ENCODE measurements at places on chromosomes 7 and 10. TPM values are rescaled to one million over a fixed set of nuclear protein-coding genes. Genes with fewer than 3 reads are reported as not detected.

Gene NOS3
- total RNA-seq = 1.7 TPM

Gene TWNK
- total RNA-seq = 19.2 TPM

Gene ATG9B
- total RNA-seq = 33.8 TPM

Gene OR9A2
- not detected for total RNA-seq

Gene ACTL6B
- 2.4 TPM for total RNA-seq

Gene PNLIP
- not detected for total RNA-seq

Gene POLD2
- 142 TPM for total RNA-seq

Gene STK32C
- total RNA-seq = 12.9 TPM

Gene INHBA
- 29.3 TPM for total RNA-seq

Gene PRPS1L1
- total RNA-seq = not detected

- H3K27ac ChIP-seq = no peak overlapping the region
- no peaks in the 10 kb centered on the region for H3K36me3 ChIP-seq
- peaks cover 2% of the 10 kb centered on the region for H3K27me3 ChIP-seq
- no peak overlapping the region for H3K4me3 ChIP-seq
Measured at GRCh38 chr10:77201135-77202106, 436.2 kb downstream of the KCNMA1 start.

- H3K27me3 ChIP-seq = no peaks in the 10 kb centered on the region
- no peaks in the 10 kb centered on the region for H3K4me1 ChIP-seq
- no peak for DNase-seq
- H3K27ac ChIP-seq = no peak overlapping the region
Measured at GRCh38 chr7:34875481-34875880, 161.8 kb downstream of the DPY19L1 start.

DNA sequence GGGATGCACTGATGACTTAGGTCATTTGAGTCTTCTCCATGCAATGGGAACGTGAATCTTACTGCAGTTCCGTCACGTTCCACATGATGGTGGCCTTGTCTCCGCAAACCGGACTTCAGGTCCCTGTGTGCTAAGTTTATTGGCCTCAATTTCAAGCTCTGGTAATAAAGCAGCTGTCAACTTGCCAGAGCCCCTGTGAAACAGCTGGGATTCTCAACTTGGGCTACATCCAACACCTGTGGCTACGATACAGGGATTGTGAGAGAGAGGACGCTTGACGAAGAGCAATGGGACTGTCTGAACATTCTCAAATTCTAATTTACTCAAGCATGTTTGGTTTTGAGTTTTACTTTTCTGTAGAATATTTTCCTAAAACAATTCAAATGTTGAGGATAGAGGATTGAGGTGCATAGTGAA, 174.2 kb downstream of the PTN start:
- DNase-seq = no peak
- no peak overlapping the region for H3K27ac ChIP-seq
- no peak overlapping the region for H3K4me3 ChIP-seq

DNA sequence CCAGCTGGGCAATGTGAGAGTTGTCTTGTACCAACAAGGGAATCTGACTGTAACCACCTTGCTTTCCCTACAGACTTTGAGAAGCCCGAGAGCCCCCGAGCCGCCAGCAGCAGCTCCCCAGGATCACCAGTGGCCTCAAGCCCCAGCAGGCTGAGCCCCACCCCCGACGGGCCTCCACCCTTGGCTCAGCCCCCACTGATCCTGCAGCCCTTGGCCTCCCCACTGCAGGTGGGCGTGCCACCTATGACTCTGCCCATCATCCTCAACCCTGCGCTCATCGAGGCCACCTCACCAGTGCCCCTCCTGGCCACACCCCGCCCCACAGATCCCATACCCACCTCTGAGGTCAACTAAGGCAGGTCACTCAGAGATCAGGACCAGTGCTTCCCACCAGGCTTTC, 13.5 kb upstream of the NFKB2 start:
- H3K4me1 ChIP-seq = no peaks in the 10 kb centered on the region
- H3K36me3 ChIP-seq = peaks cover 4% of the 10 kb centered on the region
- H3K27me3 ChIP-seq = no peaks in the 10 kb centered on the region
- no peak overlapping the region for H3K27ac ChIP-seq
- DNase-seq = no peak
- no peak overlapping the region for H3K4me3 ChIP-seq

DNA sequence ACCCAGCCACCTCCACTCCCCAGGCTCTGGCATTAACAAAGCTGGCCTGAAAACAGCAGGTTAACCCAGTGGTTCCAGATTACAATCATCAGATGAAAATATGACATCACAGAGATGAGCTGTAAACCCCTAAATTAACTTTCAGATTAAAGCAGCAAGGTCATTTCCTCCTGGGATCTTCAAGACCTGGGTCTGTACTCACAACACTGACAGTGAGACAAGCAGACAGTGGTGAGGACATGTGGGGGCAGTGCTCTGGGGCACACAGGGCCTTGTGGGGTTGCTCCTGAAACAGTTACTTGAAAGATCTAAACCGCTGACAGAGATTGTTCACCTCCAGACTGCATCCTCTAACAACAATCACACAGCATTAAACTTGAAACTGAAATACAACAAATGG, 134.1 kb downstream of the ZNF438 start:
- no peak overlapping the region for H3K4me3 ChIP-seq
- H3K36me3 ChIP-seq = no peaks in the 10 kb centered on the region
- peaks cover 12% of the 10 kb centered on the region for H3K4me1 ChIP-seq
- H3K27ac ChIP-seq = no peak overlapping the region
- no peaks in the 10 kb centered on the region for H3K27me3 ChIP-seq
- no peak for DNase-seq

- peaks cover 28% of the 10 kb centered on the region for H3K4me1 ChIP-seq
- no peaks in the 10 kb centered on the region for H3K27me3 ChIP-seq
- H3K4me3 ChIP-seq = no peak overlapping the region
- no peak overlapping the region for H3K27ac ChIP-seq
- H3K36me3 ChIP-seq = peaks cover 2% of the 10 kb centered on the region
Measured at GRCh38 chr10:116769791-116770190, 27.4 kb upstream of the HSPA12A start.

DNA sequence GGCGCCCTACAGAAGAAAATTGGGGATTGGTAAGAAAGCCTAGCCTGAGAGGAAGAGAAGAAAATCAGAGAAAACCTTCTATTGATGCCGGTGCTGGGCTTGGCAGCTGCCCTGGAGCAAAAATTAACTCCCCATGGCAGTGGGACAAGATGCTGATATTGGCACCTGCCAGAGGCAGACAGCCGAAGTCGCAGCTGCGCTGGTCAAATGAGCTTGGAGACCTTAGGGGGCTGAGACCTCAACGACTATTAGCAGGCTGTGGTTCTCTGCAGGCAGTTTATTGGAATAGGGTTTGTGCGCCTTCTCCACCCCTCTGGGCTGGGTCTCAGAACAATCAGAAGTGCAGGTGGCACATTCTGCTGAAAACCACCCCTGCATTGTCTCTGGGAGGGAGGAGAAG, 213.7 kb downstream of the GFRA1 start:
- H3K27ac ChIP-seq = no peak overlapping the region
- peaks cover 4% of the 10 kb centered on the region for H3K36me3 ChIP-seq
- H3K4me1 ChIP-seq = peaks cover 11% of the 10 kb centered on the region
- peaks cover 3% of the 10 kb centered on the region for H3K27me3 ChIP-seq
- DNase-seq = no peak

DNA sequence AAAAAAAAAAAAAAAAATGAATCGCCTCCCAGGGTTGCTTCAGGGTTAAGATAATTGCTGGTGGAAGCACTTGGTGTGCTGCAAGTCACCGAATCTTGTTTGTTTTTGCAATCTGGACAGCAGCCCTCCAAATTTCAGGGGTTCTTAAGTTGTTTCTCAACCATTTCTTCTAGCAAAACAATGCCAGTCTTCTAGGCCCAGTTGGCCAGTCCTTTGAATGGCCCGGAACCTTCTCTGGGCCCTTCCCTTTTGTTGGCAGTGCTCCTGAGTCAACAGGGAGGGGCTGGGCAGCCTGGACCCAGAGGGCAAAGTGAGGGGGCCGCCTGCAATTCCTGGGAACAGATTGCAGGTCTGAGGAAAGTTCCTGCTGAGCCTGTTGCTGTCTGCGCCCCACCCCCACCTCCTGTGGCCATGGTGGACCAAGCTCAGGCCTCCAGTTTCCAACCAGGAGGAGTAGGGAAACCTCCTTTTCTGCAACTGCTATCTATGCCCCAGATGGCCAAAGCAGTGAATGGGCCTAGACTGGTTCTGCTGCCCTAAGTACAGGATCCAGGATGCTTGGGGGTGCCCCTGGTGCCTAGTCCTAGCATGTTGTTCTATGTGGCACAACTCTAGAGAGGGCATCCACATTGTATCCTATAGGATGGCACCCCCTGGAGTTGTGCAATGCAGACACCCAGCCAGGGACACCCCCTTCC, 31.4 kb upstream of the PDCD4 start:
- H3K27me3 ChIP-seq = no peaks in the 10 kb centered on the region
- H3K4me1 ChIP-seq = peaks cover 62% of the 10 kb centered on the region
- DNase-seq = no peak
- no peak overlapping the region for H3K27ac ChIP-seq
- H3K4me3 ChIP-seq = no peak overlapping the region

- H3K4me3 ChIP-seq = peak overlapping the region; percentile 92
- peak overlapping the region; percentile 85 for H3K27ac ChIP-seq
- H3K27me3 ChIP-seq = peaks cover 36% of the 10 kb centered on the region
- no peaks in the 10 kb centered on the region for H3K36me3 ChIP-seq
Measured at GRCh38 chr10:101066146-101066895, 4.5 kb downstream of the KAZALD1 start.

DNA sequence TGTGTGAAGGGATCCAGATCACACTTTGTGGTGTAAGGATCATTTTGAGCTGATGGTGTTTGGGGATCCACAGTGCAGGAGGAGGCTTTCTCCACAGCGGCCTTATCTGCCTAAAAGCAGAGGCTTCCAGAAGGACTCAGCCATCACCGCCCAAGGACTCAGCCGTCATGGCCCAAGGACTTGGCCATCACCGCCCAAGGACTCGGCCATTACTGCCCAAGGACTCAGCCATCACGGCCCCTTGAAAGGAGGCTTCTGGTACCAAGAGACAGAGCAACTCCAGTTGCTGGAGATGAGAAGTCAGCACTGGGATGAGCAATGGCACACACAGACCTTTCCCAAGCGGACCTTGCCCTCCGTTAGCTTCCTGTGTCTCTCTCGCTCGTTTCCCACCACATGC, 6.0 kb upstream of the CFAP46 start:
- no peaks in the 10 kb centered on the region for H3K36me3 ChIP-seq
- no peak overlapping the region for H3K4me3 ChIP-seq
- peaks cover 46% of the 10 kb centered on the region for H3K27me3 ChIP-seq
- DNase-seq = no peak
- no peaks in the 10 kb centered on the region for H3K4me1 ChIP-seq
- H3K27ac ChIP-seq = no peak overlapping the region

DNA sequence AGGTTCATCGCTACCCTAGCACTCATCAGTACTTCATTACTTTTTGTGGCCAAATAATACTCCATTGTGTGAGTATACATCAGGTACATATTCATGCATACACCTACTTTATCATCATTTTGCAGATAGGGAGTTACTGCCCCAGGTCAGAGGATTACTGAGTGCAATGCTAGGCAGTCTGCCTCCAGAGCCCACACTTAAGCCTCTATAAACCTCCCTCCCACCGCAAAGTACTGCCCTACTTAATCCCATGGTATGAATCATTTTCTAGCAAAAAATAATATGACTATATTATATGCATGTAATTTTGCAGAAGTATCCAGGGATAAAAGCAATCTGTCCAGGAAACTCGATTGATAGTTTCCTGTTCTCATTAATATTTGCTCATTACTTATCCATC, 194.3 kb downstream of the GRID1 start:
- no peaks in the 10 kb centered on the region for H3K4me1 ChIP-seq
- no peak overlapping the region for H3K4me3 ChIP-seq
- DNase-seq = no peak
- H3K36me3 ChIP-seq = no peaks in the 10 kb centered on the region
- H3K27ac ChIP-seq = no peak overlapping the region

GRCh38 chr10:30448092-30448491, 14.1 kb downstream of the MAP3K8 start:
- H3K4me3 ChIP-seq = no peak overlapping the region
- no peaks in the 10 kb centered on the region for H3K27me3 ChIP-seq
- peaks cover 36% of the 10 kb centered on the region for H3K36me3 ChIP-seq
- peaks cover 4% of the 10 kb centered on the region for H3K4me1 ChIP-seq
- no peak for DNase-seq
- H3K27ac ChIP-seq = peak overlapping the region; percentile 97

GRCh38 chr10:77925795-77926565, 575 bp downstream of the DLG5 start:
- no peaks in the 10 kb centered on the region for H3K27me3 ChIP-seq
- DNase-seq = peak; percentile 77
- H3K27ac ChIP-seq = peak overlapping the region; percentile 61
- H3K4me3 ChIP-seq = peak overlapping the region; percentile 93
- H3K36me3 ChIP-seq = no peaks in the 10 kb centered on the region
- H3K4me1 ChIP-seq = peaks cover 38% of the 10 kb centered on the region

- H3K36me3 ChIP-seq = peaks cover 15% of the 10 kb centered on the region
- DNase-seq = no peak
- no peak overlapping the region for H3K4me3 ChIP-seq
- no peak overlapping the region for H3K27ac ChIP-seq
- no peaks in the 10 kb centered on the region for H3K4me1 ChIP-seq
Measured at GRCh38 chr7:102421706-102422240, 11.6 kb upstream of the ORAI2 start.

DNA sequence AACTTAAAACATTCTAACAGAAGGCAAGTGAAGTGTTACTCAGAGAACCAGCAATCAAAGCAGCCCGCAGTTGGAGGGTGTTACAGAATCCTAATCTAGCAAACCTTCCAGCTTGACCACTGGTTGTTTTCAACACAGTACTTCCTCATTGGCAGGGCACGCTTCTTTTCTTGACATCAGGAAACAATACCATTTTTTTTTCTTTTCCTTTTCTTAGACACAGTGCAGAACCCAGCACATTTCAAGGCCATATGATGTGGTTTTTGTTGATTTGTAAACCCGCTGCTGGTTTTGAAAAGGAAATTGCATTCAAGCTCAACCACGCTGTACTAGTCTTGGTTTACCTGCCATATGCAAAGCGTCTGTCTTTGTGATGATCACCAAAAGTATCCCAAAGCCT, 33.4 kb downstream of the RHOBTB1 start:
- no peak overlapping the region for H3K27ac ChIP-seq
- peaks cover 9% of the 10 kb centered on the region for H3K4me1 ChIP-seq
- H3K36me3 ChIP-seq = peaks cover 54% of the 10 kb centered on the region
- DNase-seq = no peak

DNA sequence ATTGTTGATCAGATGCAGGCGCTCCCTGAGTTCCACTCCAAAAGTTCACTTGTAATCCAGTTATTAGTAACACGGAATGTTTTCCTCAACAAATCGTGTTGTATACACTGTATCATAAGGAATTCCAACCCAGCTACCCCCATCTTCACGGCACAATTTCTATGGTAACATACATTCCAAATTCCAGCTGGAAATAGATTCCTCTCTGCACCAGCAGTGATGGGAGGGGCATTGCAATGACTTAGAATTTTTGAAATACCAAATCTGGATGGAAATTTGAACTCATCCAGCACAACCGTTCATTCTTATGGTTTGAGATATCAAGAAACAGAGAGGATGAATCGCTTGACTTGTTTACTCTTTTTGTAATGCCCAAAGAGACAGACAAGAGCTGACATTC, 38.9 kb upstream of the RHEB start:
- no peaks in the 10 kb centered on the region for H3K27me3 ChIP-seq
- no peaks in the 10 kb centered on the region for H3K4me1 ChIP-seq
- H3K4me3 ChIP-seq = no peak overlapping the region
- no peak for DNase-seq

GRCh38 chr10:101092881-101093354, 31.1 kb downstream of the KAZALD1 start:
- peaks cover 76% of the 10 kb centered on the region for H3K27me3 ChIP-seq
- no peak overlapping the region for H3K4me3 ChIP-seq
- no peak overlapping the region for H3K27ac ChIP-seq
- H3K4me1 ChIP-seq = peaks cover 18% of the 10 kb centered on the region
- no peak for DNase-seq
